ENCODE measurements at places on chromosomes 13 and 19. TPM values are rescaled to one million over a fixed set of nuclear protein-coding genes. Genes with fewer than 3 reads are reported as not detected.

Gene SLC7A1
- 25.7 TPM for total RNA-seq

Gene IZUMO2
- total RNA-seq, result not detected

Gene RNF17
- not detected for total RNA-seq

Gene PDE4A
- 5.1 TPM for total RNA-seq

Gene COG6
- 44.5 TPM for total RNA-seq

Gene CACNG6
- 0.36 TPM for total RNA-seq

Gene OSCAR
- total RNA-seq, result 0.59 TPM

Gene RFPL4A
- not detected for total RNA-seq

Gene NALCN
- 10.6 TPM for total RNA-seq

Gene MAMSTR
- 0.36 TPM for total RNA-seq

Gene FGF14
- total RNA-seq, result under 0.01 TPM

Gene ALG11
- total RNA-seq, result 23.9 TPM

Gene CLEC17A
- total RNA-seq, result under 0.01 TPM

Gene ZNF765
- 15.6 TPM for total RNA-seq

Gene GPR183
- total RNA-seq, result 0.29 TPM

Gene ZNF737
- 14.7 TPM for total RNA-seq

Gene GSX1
- total RNA-seq, result not detected

Gene GPR12
- total RNA-seq, result not detected

Gene ZNF586
- 19.5 TPM for total RNA-seq

Gene ZNF709
- total RNA-seq, result 5.0 TPM

Gene KLHL1
- not detected for total RNA-seq

Gene CEACAM7
- not detected for total RNA-seq

Gene MISP
- total RNA-seq, result 0.59 TPM

Gene PGLYRP2
- not detected for total RNA-seq

Gene TEAD2
- 40.1 TPM for total RNA-seq

Gene ZNF850
- 3.2 TPM for total RNA-seq

Gene ZNF93
- total RNA-seq, result 5.1 TPM

Gene SOX1
- not detected for total RNA-seq

Gene POU4F1
- total RNA-seq, result not detected

Gene UBE2S
- total RNA-seq, result 37.3 TPM

Gene ATP4A
- not detected for total RNA-seq

Gene GNG7
- total RNA-seq, result 0.29 TPM

Gene FFAR1
- total RNA-seq, result not detected

Gene APOE
- 44.5 TPM for total RNA-seq

Gene FLT3
- total RNA-seq, result not detected

Gene STOML3
- not detected for total RNA-seq

Gene C19orf73
- not detected for total RNA-seq

Gene RGL3
- total RNA-seq, result 0.36 TPM

Gene KLK15
- not detected for total RNA-seq

Gene PSPN
- 1.2 TPM for total RNA-seq

Gene SHD
- not detected for total RNA-seq

Gene CYP4F8
- total RNA-seq, result not detected

Gene ETHE1
- 42.7 TPM for total RNA-seq

Gene PODNL1
- 4.0 TPM for total RNA-seq

Data from osteoblast (primary cell).